NCI-H1105 treated with DMSO at 0.1 percent for 48 hours (cell line): ENCODE measurements at places on chromosomes 5 and 9.

DNA sequence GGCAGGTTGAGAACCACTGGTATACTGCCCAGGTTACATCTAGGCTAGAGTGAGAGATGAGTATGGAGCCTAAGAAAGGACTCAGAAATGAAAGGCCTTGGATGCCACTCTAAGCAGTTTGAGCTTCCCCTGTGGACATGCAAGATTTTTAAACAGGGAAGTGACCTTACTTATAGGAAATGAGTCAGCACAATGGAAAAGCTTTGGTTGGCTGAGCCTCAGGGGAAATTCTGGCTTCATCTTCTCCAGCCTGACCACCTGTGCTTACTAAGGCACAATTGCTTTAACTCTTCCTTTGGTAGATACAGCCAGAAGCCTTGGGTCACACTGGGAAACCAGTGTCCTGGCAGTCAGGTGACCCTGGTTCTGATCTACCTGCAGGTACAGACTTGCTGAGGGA is 380.2 kb upstream of the ZNF462 start:
- DNase-seq, result no peak

DNA sequence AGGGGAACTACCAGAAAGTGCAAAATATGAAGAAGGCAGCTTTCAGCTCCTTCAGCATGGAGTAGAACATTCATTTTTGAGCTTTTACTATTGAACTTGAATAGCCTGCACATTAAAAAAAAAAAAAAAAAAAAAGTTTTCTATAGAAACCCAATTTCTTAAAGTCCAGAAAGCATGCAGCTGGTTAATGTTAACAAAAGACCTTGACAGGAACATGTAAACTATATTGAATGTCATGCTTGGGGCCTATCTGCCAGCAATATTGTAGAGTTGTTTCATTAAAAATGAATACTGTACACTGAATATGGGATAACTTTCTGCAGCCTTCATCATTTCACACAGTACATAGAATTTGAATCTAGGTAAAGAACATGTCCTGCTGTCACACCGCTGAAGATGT is 230.6 kb downstream of the NFIB start:
- no peak for DNase-seq

GRCh38 chr5:179486596-179487051 is 63.7 kb upstream of the RUFY1 start:
- DNase-seq, result peak; percentile 74

- no peak for DNase-seq
Observed at GRCh38 chr9:100449420-100449819, 22.5 kb downstream of the MSANTD3 start.

- DNase-seq, result no peak
Observed at GRCh38 chr5:68071736-68072135, 143.8 kb upstream of the PIK3R1 start.

DNA sequence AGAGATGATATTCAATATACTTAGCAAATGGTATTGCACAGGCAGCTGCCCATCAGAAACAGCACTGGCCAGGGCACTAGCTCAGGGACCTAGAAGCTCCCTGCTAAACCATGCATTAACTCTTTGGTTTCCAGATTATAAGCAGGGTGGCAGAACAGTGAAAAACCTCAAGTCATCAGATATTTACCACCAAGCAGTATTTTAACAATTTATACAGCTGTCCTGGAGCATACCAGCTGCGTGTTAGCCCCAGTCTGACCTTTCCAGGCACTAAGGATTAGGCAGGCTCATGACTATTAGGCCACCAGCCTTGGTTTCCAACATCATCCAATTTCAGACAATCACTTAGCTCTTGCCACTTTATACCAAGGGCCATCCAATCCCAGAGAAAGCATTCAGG is 326.5 kb downstream of the CAAP1 start:
- no peak for DNase-seq

DNA sequence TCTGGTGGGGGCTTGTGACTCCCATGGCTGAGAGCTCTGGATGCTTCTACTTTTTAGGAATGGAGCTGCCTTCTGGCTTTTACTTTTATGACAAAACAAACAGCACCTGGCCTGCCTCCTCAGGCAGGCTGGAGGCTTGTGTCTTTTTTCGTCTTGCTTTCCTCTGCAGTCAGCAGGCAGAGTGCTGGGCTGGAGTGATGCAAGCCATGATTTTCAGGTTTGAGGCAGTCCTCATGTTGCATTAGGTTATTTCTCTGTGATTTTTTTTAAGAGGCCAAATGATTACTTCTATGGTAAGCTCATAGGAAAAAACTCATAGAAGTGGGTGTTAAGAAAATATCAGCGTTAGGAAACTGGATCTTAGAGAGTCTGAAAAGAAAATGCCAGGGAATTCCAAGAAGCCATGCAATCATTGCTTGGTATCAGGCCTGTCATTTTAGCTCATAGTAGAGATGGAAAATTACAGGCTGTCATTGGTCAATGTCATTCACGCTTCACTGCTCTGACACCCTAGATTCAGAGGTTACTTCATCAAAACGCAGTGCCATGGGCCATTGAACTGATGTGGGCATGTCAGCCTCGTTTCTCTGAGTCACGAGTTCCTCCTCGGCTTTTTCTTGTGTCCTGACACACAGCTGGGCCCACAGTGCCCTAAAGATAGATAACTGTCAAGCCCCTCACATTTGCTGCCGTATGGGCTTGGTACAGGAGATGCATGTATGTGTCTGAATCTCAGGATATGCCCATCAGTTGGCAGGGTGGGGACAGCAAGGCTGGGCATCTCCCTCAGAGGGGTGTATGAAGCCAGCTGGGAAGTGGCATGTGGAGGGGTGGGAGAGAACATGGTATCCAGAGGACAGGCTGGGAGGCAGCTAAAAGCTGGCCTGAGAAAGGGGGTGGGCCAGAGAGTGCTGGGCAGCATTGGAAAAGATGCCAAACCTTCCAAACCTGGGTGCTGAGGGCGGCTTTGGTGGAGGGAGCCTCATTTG is 151.8 kb downstream of the HSPA4 start:
- no peak for DNase-seq

DNA sequence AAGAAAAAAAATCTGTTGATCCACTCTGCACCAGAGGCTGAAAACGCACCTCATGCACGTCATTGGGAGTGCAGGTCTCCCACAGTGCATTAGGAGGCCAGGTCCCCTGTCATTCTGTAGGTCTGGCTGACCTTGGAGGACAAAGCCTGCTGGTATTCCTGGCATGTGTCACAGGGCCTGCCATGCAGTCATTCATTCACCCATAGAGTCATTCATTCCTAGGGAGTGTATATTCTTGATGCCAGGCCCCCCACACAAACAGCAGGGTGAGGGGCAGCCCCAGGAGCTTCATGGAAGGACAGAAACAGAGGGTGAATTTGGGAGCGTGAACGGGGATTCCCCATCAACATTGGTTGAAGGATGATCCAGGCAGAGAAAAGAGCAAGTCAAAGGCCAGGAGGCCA is 2.2 kb downstream of the GBGT1 start:
- no peak for DNase-seq

- no peak for DNase-seq
Observed at GRCh38 chr5:154278186-154278585, 87.7 kb downstream of the GALNT10 start.

GRCh38 chr9:76624391-76625048 is 139.7 kb upstream of the PCA3 start:
- no peak for DNase-seq

- DNase-seq, result no peak
Observed at GRCh38 chr9:131817073-131817472, 77.2 kb upstream of the RAPGEF1 start.

GRCh38 chr9:92774274-92774673 is 9.6 kb upstream of the BICD2 start:
- DNase-seq, result no peak

DNA sequence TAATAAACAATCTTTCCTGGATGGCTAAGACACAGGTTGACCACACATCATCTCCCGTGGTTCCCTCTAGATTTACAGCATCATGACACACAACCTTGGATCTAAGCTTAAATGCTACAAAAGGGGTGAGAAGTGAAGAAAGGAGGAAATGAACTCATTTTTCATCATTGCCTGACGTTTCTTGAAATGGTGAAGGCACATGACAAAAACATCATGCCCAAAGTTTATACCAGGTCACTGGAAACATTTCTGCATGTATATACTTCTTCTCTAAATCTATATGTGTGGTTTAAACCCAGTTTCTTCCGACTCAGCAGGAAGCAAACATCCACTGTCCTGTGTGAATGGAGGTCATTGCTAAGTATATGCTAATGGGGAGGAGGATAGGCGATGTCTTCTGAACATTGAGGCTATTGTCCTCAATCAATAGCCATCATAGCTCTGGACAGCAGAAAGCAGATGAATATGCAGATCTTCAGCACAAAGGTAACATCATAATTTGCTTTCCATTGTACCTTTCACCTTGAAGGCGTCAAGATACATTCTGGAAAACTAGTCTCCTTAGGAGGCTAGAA is 137.4 kb downstream of the MED27 start:
- DNase-seq, result no peak

GRCh38 chr5:111511174-111511830 is 1.0 kb downstream of the STARD4 start:
- no peak for DNase-seq

DNA sequence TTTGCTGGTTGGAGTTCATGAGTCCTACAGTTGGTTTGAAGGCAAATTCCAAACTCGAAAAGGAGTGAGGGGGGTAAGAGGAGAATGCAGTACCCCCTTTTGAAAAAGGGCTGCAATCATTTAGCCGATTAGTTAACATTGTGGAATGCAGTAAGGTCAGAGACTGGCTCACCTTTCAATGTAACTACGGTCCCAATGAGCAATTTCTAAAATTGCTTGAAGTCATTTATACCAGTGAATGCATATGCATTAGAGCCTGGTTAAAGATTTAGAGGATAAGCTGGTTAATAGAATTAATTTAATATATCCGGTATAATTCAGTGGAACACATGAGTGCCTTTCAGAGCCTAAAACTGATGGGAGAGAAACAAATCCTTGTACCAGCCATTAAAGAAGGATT is 172.6 kb upstream of the PAPPA start:
- DNase-seq, result no peak

DNA sequence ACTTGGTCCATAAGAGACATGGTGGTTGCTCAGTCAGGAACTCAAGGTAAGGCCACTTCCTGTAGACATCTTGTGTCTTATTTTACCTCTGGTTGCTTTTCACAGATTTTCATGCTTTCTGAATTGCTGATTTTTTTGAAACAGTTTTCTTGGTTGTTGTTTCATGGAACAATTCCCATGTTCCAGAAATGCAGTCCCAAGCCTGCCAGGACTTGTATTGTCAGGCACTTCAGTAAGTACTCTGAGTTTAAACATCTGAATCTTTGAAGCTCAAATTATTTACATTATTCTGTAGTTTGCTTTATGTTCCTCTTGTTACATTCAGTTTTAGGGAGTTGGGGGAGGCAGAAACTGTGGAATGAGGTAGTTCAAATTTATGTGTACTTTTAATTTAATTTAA is 290.2 kb downstream of the DMRT2 start:
- no peak for DNase-seq

DNA sequence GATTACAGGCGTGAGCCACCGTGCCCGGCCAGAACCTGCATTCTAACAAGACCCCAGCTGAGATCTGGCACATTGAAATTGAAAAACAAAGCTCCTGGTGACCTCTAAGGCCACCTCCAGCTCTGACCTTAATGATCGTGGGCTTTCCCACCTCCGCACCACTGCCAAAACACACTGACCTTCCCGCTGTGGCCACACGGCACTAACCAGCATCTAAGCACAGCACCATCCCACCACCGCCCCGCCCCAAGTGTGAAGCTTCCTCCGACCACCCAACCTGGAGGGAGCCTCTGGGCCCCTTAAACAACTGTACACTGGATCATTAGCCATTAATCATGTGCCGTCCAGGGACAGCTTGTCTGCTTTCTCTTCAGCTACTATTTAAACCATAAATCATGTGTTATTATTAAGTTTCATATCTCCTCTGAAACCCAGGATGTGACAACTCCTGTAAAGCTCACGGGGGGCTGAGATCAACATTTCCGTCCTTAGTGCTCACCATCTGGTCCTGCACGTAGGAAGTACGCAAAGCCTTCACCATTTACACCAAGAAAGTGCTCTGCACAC is 80.6 kb downstream of the COL23A1 start:
- no peak for DNase-seq

GRCh38 chr9:128728298-128728697 is 4.4 kb upstream of the ZDHHC12 start:
- no peak for DNase-seq

DNA sequence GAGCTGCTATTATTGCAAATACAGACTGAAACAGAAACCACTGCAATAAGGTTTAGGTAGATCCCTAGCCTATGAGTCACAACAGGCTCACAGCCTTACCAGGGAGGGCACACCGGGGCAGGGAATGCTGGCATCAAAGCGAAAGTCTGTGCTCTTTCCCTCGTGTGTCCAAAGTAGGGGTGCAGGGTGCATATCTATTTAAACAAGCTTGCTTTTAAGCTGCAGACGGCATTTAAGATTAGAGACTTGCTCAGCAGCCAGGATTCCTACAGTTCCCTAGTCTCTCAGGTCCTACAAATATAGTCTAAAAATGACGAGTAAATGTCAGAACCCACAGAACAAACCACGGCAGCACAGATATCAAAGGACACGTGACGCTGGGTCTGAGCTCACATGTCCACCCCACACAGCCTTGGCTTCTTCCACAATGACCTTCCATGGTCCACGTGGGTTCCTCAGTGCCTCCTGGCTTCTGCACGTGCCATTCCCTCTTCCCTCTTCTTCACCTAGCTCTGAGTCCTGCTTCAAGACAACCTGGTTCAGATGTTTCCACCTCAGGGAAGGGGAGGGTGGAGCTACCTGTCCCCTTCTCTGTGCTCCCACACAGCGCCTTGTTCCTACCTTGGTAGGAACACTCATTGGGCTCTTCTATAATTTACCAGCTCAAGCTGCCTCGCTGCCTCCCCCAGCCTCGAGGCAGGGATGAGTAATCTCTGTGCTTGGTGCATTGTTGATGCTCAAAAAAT is 193.2 kb downstream of the MAPKAP1 start:
- DNase-seq, result no peak

- DNase-seq, result no peak
Observed at GRCh38 chr9:110933350-110934001, 104.8 kb downstream of the LPAR1 start.

DNA sequence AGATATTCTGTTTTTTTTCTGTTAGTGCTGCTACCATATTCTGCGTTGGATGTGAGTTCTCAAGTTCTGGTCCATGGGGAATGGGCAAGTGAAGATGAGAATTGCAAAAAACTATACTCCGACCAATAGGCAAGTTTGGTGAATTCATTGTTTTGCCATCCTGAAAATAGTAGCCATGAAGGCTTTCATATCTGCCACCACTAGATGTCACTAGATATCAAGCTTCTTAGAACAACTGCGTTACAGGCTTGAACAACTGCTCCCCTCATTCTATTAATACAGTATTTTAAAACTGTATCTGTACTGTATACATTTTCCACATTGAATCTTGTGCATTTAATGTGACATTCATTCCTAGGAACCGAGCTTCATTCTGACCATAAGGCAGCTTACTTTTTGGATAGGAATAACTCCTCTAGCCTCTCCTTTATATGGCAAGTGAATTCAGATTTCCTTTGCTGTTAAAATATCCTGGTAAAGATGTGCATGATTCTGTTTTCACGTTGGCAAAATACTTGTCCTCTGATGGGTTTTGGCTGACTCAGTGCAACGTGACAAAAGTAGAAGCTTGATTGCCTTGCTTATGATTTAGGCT is 163.6 kb downstream of the SREK1 start:
- DNase-seq, result peak; percentile 63
